ENCODE measurements at places on chromosomes 5 and 9. TPM values are rescaled to one million over a fixed set of nuclear protein-coding genes. Genes with fewer than 3 reads are reported as not detected.

GRCh38 chr5:139882961-139883539, 87.4 kb downstream of the PSD2 start:
- H3K4me3 ChIP-seq, result no peak overlapping the region
- peaks cover 17% of the 10 kb centered on the region for H3K36me3 ChIP-seq

DNA sequence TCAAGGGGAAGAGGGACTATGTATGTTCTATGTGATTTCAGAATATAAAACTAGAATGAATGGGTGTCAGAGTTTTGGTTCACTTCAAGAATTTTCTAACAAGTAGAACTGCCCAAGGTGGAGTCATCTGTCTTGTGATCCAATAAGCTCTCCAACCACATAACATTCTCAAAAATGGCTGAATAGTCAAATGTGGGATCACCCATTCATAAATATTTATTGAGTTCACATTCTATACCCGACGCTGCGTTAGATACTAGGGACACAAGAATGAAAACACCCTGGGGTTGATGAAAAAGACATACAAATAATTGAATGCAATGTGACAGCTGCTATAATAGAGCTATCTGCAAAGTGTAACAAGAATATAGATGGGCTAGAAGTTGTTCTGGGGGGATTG, 35.3 kb upstream of the TRAF1 start:
- no peak overlapping the region for H3K27ac ChIP-seq
- H3K4me1 ChIP-seq, result no peaks in the 10 kb centered on the region
- H3K36me3 ChIP-seq, result peaks cover 29% of the 10 kb centered on the region
- no peak overlapping the region for H3K4me3 ChIP-seq
- no peaks in the 10 kb centered on the region for H3K27me3 ChIP-seq

GRCh38 chr5:163460562-163461171, at the start of gene HMMR:
HMMR (plus strand) TSS chr5:163460632; CDS start chr5:163460693, 61 bp downstream.
- peaks cover 12% of the 10 kb centered on the region for H3K4me1 ChIP-seq
- H3K36me3 ChIP-seq, result no peaks in the 10 kb centered on the region
- DNase-seq, result no peak
- H3K4me3 ChIP-seq, result peak within 1 kb of the TSS; percentile 81
- peak within 1 kb of the TSS; percentile 97 for H3K27ac ChIP-seq

The EMB gene
- 16.2 TPM for polyA plus RNA-seq

GRCh38 chr5:158195416-158196210, 336.7 kb upstream of the CLINT1 start:
- DNase-seq, result no peak
- no peaks in the 10 kb centered on the region for H3K27me3 ChIP-seq
- H3K36me3 ChIP-seq, result no peaks in the 10 kb centered on the region
- H3K4me1 ChIP-seq, result no peaks in the 10 kb centered on the region

The IL7R gene
- 1.8 TPM for polyA plus RNA-seq

The GFPT2 gene
- polyA plus RNA-seq, result 3.6 TPM

The SV2C gene
- not detected for polyA plus RNA-seq

The PCDHA1 gene
- not detected for polyA plus RNA-seq

The GDF9 gene
- not detected for polyA plus RNA-seq
